ENCODE measurements at places on chromosomes 7 and 10.

DNA sequence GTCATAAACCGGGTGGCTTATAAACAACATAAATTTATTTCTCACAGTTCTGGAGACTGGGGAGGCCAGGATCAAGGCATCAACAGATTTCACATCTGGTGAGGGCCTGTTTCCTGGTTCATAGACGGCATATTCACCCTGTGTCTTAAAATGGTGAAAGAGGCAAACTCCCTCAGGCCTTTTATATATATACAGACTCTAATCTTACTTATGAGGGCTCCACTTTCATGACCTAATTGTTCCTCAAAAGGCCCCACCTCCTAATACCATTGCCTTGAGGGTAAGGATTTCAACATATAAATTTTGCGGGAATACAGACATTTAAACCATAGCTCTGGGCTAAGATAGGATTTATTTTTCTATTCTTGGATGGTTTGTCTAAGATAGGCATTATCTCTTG, 187.2 kb downstream of the PPP1R3A start:
- DNase-seq = no peak

DNA sequence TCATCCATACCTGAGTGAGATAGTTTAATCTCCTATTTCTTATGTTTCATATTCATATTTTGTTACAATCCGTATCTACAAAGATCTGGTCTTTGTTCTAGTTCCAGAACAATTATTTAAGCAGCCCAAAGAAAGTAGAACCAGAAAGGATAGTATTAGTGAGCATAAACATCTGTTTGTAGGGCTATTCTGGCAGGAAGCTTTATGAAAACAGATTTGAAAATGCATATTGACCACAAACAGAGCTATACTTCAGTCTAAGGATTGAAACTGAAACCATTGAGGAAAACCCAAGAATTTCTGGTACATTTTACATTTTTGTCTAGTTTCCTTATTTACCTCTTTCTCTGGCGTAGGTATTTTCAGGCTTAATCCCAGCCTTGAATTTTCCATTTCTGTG, 28.1 kb downstream of the LRGUK start:
- DNase-seq = no peak

DNA sequence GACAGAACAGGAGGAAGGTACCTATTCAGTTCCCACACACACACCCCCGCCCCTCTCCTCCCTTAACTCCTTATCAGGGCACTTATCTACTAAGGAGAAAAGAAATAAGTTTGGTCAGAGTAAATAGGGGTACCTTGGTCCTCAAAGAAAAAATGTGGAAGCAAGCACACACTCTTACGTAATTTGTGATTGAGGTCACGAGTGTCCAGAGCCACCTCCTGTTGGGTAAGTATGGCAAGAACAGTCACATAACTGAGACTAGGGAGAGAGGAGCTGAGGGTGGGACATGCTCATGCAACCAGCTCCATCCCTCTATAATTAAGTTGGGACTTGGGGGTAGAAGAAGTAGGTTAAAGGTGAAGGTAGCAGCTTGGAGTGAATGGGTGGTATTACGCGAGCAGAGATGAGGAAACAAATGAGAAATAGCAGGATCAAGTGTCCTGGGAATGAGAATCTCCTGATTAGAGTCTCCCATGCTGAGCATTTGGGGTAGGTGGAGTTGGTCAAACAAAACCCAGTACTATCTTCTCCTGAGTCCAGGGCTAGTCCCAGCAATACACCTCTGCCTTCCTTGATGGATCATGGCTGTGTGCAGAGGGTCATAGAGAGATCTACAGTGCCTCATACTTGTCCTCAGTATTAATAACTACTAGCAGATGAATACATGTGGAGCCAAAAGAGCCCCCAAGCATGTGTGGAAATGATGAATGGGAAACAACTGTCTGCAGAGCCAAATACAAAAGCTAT, 77.1 kb downstream of the GSAP start:
- DNase-seq = no peak

- peak; percentile 22 for DNase-seq
These were observed 766 bp upstream of the ZMYND11 start for GRCh38 chr10:134247-135131.

DNA sequence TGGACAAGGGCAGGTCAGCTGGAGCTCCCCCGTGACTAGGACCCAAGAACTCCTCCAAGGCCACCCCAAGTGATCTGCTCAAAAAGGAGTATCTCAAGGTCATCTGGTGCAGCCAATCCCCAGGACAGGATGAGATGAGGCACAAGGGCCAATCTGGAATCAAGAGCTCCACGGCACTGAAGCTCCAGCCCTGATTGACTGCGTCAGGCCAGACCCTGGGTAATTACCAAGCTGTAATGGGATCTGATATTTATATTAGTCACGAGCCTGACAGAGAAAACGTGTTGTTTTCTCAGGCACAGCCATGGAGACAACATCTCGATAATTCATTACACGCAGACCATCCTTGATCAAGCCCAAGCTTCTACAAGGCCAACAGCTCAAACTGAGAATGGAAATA, 4.2 kb downstream of the KCNMA1 start:
- DNase-seq = no peak

GRCh38 chr7:115299397-115300037, 377.6 kb downstream of the MDFIC start:
- no peak for DNase-seq

GRCh38 chr10:84493361-84493760, 165.0 kb downstream of the CCSER2 start:
- no peak for DNase-seq

DNA sequence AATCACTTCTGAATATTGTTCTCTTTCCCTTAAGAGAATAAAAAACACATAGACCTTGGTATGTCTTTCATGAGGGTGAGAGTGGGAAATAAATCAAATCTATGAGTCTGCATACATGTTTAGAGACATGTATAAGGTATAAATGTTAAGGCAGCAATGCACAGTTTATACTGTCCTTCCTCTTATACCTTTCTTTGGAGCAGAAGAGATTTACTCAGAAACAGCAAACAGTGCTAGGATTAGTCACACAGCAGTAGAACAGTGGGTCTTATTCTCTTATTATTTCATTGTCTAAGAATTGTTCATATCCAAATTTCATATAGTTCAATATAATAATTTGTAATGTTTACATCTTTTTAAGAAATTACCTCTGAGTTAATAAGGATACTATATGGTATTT, 126.7 kb upstream of the TMEM196 start:
- no peak for DNase-seq

DNA sequence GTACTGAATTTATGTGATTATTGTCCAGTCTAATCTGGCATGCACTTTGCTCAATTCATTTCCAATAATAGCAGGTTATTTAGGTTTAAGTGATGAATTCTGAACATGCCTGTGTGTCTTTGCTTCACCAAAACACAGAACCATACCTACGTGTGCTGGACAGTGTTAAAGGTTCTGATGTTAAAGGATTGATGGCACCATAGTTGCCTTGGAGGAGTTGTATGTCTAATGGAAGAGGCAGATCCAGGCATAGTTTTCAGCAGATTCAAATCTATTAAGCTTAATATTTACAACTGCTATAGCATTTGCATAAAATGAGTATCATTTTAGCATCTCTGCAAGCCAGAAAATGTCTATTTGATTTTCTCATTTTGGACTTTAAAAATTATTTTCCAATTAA, 28.0 kb upstream of the UMAD1 start:
- no peak for DNase-seq

GRCh38 chr10:14456870-14457266, 126.1 kb upstream of the FRMD4A start:
- no peak for DNase-seq

- peak; percentile 20 for DNase-seq
These were observed 75.7 kb upstream of the EFCAB10 start for GRCh38 chr7:105656922-105657521.

DNA sequence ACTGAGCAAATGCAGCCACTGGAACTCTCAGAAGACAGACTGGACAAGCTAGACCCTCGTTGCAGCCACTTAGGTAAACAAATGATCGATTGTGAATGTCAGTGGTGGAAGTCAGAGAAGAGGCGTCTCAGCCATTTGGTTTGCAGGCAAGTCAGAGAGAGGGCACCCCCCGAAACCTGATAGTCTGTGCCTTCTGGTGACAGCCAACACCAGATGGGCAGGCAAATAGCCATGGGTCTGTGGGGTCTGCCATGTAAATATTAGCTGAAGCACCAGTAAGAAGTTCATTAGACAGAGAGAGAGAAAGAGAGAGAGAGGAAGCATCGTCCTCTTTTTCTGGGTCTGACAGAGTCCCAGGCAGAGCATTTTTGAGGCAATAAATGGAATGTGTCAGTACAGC, 5.4 kb downstream of the PPP1R17 start:
- DNase-seq = no peak

- no peak for DNase-seq
These were observed 7.5 kb upstream of the ARHGAP22 start for GRCh38 chr10:48612236-48612943.

- DNase-seq = no peak
These were observed 62.6 kb downstream of the RASGEF1A start for GRCh38 chr10:43204042-43204942.

- DNase-seq = no peak
These were observed 372.1 kb downstream of the DNAJB6 start for GRCh38 chr7:157708919-157709295.

DNA sequence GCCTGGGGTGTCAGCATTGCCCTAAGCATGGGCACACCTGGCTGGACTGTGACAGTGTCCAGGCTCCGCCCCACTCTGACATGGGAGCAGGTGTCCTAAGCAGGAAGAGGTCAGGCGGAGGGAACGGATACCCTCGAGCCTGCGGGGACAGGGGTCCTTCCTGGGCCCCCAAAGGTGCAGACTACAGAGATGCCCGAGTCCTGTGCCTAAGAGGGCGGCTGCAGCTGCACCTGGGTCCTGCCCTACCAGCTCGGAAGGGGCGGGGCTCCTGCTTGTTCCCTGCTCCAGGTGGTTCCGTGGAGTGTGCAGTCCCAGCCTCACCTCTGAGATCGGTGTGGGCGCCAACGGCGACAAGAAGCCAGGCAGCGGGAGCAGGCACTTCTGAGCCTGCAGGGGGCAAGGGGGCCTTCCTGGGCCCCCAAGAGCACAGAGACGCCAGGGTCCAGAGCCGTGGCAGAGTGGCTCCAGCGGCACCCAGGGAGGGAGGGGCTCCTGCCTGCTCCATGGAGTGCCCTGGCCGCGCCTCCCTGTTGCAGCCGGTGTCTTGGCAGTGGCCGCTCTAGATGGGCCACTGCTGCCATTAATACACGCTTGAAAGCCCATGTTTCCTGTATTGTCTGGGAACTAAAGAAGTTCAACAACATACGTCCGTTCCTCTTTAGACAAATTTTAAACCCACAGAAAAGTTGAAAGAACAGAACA, 64.5 kb upstream of the CACNA2D1 start:
- DNase-seq = peak; percentile 63

GRCh38 chr7:122675011-122675410, 23.9 kb downstream of the RNF133 start:
- no peak for DNase-seq

DNA sequence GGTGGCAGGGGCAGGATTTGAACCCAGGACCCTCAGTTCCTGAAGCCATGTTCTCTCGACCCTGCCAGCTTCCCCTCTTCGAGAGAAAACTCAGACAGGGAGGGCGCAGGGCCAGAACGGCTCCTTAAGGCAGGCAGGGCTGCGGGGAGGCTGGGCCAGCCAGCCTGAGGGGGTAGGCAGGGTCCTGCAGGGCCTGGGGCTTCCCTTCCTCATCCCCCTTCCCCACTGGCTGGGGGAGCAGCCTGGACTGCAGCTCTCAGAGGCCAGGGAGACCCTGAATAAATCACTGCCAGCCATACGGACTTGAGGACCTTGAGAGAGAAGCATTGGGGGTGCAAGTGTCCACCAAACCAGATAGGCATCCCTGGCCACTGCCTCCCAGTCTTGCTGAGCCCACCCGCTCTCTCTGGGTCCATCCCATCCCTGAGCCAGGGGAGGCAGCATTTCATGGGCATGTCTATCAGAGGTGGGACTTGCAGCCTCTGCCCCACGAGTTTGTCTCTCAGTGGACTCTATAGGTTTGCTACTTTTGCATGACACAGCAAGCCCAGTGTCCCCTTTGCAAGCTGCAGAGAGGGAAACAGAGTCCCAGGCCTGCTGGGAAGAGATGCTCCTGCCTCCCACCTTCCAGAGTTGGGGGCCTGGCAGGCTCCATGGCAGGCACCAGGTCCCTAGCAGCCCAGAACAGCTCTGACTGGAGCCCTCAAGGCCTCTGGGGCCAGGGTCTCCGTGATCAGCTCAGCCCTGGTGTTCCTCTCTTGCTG, 70.9 kb downstream of the MYL10 start:
- no peak for DNase-seq

DNA sequence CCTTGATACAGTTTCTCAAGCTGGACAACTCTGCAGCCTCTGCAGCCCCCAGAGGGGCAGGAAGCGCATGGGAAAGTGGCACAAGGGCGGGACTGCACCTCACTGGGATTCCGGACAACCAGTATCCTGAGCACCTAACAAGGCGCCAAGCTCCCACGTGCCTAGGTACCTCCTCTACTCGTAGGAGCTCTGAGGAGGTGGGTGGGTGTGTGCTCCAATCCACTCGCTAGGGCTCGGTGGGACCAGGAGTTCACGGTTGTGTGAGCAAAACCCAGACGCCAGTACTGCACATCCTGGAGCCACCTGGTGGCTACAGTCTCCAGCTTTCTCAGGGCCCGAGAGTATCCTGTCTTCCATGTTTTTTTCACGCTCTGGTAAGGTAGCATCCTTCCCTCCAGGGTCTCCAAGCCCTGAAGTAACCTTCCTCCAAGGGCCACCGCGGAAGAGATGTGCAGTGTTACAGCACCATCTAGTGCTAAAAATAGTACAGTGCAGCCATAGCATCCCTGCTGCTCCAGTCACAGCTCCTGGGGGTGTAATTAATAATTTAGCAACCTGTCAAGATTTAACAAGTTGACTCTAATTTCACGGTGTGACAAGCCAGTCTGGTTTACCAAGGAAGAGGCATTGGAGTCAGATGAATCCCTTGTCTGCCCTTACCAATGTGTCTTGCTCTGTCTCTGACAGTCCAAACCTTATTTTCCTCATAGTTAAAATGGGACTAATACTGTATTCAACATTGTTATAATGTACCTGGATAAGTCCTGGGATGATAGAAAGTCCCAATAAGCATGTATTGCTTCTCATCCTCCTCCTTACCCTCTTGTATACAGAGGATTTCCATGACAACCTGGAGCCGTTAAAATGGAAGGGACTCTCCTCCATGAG, 70.4 kb downstream of the HERPUD2 start:
- DNase-seq = peak; percentile 41

DNA sequence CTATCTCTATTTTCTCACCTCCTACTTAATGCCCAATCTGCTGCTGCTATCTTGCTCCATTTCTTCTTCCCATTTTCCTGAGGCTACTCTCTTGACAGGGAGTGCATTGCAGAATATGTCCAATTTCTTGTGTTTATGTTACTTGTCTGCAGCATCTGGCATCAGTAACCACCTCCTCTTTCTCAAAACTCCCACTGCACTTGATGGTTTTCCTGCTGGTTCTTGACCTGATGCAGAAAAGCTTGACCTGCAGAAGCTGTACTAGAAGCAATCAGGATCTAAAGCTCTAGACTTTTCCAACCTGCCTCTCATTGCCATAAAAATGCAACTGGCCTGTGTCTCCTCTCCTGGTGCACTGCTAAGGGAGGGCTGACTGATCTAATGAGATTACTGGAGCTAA, 287.8 kb downstream of the ZEB1 start:
- no peak for DNase-seq

- no peak for DNase-seq
These were observed 150.8 kb upstream of the PDE1C start for GRCh38 chr7:32221056-32221455.

All from NCI-H510A treated with DMSO at 0.1 percent for 48 hours (cell line).